Esophagus squamous epithelium (tissue), 5 donors: ENCODE measurements at places on chromosomes 2 and 18. TPM values are rescaled to one million over a fixed set of nuclear protein-coding genes. Genes with fewer than 3 reads are reported as not detected.
A peak's percentile ranks its signal among the peaks of the same experiment; 100 is the strongest.

The ALLC gene
- total RNA-seq: not detected

DNA sequence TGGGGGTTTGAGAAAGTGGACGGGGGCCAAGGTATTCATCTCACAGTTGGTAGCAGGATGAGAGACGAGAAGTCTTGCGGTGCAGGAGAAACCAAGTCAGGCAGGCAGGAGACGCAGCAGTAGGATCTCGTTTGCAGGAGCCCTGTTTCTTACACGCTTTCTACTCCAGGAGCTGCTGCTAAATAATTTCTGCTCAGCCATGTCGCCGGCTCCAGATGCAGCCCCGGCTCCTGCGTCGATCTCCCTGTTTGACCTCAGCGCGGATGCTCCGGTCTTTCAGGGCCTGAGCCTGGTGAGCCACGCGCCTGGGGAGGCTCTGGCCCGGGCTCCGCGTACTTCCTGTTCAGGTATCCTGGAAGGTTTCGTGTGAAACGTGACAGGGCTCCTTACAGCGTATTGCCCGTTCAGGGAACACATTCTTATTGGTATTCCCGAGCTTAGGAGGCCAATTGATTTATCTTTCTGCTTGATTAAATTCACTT, 494 bp downstream of the ANKZF1 start:
- H3K4me3 ChIP-seq: peak overlapping the region; percentile 90
- H3K36me3 ChIP-seq: peaks cover 33% of the 10 kb centered on the region
- H3K27me3 ChIP-seq: no peaks in the 10 kb centered on the region
- H3K27ac ChIP-seq: peak overlapping the region; percentile 99

- peaks cover 3% of the 10 kb centered on the region for H3K4me1 ChIP-seq
- no peak for DNase-seq
- no peak overlapping the region for H3K27ac ChIP-seq
- H3K36me3 ChIP-seq: no peaks in the 10 kb centered on the region
- no peaks in the 10 kb centered on the region for H3K27me3 ChIP-seq
Measured at GRCh38 chr18:70371908-70372307, 83.1 kb downstream of the SOCS6 start.

The MOCOS gene
- total RNA-seq: 11.8 TPM

DNA sequence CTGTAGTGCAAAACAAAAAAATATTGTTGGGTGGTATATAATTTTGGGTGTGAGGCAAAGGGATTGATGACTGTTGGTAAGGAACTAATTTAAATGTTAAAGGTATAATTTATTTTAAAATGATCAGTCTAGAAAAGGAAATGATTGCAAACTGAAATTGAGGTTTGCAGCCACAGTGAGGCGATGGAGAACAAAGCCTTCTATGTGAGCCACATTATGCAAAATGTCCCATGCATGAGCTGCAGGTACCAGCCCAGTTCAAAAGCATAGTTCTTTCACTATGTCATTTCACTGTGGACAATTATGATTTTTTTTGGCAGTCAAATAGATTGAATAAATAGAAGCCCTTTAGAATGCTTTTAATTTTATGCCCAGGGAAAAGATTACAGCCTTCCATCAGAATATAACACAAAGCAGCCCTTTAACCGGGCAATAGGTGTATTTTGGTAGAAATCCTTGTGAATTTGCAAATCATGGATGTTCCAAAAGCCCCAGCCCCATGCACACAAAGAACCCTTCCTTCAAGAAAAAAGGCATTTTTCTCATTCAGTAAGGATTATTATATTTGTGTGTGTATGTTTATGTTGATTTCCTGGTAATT, 1.7 kb downstream of the MAP2 start:
- DNase-seq: no peak
- no peak overlapping the region for H3K27ac ChIP-seq
- no peak overlapping the region for H3K4me3 ChIP-seq
- peaks cover 16% of the 10 kb centered on the region for H3K4me1 ChIP-seq
- H3K27me3 ChIP-seq: no peaks in the 10 kb centered on the region
- H3K36me3 ChIP-seq: no peaks in the 10 kb centered on the region

DNA sequence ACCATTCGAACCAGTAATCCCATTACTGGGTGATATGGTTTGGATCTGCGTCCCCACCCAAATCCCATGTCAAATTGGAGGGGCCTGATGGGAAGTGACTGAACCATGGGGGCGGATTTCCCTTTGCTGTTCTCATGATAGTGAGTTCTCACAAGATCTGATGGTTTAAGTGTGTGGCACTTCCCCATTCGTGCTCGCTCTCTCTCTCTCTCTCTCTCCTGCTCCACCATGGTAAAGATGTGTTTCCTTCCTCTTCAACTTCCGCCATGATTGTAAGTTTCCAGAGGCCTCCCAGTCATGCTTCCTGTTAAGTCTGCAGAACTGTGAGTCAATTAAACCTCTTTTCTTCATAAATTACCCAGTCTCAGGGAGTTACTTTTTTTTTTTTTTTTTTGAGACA, 62.6 kb downstream of the NBAS start:
- H3K36me3 ChIP-seq: no peaks in the 10 kb centered on the region
- no peaks in the 10 kb centered on the region for H3K4me1 ChIP-seq
- H3K27ac ChIP-seq: no peak overlapping the region
- DNase-seq: no peak

DNA sequence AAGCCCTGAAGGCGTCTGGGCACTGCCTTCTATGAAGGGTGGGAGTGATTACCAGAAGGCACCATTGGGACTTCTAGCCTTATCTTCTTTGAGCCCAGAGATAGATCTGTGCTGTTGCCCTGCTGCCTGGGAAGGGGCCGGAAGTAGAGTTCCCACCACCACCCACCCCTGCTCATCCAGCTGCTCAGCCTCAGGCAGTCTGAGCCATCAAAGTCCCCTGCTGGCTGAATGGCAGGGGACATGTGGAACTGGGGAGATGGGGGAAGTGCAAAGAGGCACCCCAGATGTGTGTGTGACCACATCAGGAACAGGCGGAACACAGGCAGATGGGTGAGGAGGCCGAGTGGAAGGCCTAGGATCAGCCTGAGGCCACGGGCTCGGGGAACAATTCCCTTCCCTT, 3.3 kb upstream of the WNT10A start:
- no peak for DNase-seq
- H3K4me1 ChIP-seq: peaks cover 50% of the 10 kb centered on the region
- H3K36me3 ChIP-seq: no peaks in the 10 kb centered on the region
- no peak overlapping the region for H3K27ac ChIP-seq

DNA sequence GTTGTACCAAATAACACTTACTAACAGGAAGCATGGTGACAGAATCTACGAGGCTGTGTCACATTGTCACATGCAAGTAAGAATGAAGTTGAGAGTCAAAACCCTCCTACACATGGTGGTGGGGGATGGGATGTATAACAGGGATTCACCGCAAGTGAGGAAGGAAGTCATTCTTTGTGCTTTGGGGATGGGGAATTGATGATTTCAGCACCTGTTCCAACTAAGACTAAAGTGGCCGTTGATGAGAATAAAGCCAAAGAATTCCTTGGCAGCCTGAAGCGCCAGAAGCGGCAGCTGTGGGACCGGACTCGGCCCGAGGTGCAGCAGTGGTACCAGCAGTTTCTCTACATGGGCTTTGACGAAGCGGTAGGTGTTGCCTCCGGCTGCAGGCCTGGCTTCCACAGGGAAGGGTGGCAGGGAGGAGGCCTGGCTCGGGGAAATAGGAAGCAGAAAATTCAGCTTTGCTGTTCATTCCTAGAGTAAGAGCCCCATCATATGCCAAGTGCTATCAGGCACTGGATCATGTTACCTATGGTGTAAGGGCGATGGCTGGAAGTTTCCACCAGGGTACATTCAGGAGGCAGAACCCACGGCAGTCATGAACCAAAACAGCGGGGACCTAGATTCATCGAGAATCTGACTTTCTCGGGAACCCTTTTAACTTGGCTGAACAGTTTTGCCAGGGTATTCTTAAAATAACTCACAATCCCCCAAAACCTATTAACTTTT, 120.3 kb downstream of the UXS1 start:
- no peaks in the 10 kb centered on the region for H3K27me3 ChIP-seq
- no peaks in the 10 kb centered on the region for H3K4me1 ChIP-seq
- no peak overlapping the region for H3K27ac ChIP-seq
- DNase-seq: no peak
- no peaks in the 10 kb centered on the region for H3K36me3 ChIP-seq

GRCh38 chr2:36461039-36461681, 105.6 kb downstream of the CRIM1 start:
- peak overlapping the region; percentile 73 for H3K27ac ChIP-seq
- H3K4me1 ChIP-seq: peaks cover 69% of the 10 kb centered on the region

The ANKRD53 gene
- total RNA-seq: 0.18 TPM
